Activated CD4-positive, alpha-beta T cell treated with anti-CD3 and anti-CD28 coated beads, Interleukin-2, Interleukin-6, amounts not matched to agents 100 ng/mL and 50 ng/mL, durations not matched to agents 16 hours and 8 hours (primary cell): ENCODE measurements at places on chromosomes 11 and 22.

DNA sequence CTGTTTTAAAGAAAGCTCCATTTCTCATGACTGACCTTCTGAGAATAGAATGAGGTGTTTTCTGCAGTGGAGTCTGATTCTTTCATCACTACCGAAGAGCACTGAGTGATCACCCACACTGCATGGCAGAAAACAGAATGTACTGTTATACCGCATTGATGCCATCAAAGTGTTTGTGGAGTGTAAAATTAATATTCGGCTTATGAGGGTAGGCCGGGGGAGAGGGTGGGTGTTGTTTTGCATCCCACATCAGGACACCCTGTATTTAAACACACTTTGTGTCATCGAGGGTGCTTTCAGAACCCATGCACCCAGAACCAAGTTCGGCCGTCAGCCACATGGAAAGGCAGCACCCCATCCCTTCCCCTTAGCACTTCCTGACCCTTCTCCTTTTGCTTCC, 41.3 kb upstream of the ETS1 start:
- DNase-seq: peak; percentile 44

GRCh38 chr22:18056161-18056666, 21.6 kb upstream of the PEX26 start:
- no peak for DNase-seq

DNA sequence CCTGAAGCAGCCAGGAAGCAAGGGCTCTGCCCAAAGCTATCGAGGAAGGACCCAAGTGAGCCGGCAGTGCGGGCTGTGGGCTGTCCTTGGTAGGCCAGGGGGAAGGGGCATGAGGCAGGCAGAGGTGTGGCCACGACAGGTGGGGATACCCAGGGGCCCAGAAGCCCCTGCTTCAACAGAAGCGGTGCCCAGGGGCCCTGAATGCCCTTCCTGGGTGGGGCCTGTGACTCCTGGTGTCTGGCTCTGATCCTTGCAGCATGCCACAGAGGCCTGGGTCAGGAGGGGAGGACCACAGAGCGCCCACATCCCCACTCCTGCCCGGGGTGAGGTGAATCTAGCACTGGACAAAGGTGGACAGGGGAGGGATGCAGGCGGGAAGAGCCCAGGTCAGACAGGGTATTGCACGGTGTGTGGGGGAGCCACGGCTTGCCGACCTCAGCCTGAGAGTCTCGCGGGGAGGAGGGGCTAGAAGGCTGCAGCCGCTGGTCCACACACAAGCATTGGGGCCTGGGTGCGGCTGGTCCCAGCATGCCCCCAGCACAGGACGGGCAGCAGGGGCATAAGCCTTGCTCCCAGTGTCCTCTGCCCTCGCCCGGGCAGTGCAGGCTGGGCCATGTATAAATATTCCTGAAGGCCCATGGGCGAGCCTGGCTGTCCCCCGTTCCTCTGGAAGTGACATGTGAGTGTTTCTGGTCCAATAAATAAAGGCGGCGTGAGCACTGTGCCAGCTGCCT, 19.0 kb downstream of the MAFF start:
- DNase-seq: no peak

DNA sequence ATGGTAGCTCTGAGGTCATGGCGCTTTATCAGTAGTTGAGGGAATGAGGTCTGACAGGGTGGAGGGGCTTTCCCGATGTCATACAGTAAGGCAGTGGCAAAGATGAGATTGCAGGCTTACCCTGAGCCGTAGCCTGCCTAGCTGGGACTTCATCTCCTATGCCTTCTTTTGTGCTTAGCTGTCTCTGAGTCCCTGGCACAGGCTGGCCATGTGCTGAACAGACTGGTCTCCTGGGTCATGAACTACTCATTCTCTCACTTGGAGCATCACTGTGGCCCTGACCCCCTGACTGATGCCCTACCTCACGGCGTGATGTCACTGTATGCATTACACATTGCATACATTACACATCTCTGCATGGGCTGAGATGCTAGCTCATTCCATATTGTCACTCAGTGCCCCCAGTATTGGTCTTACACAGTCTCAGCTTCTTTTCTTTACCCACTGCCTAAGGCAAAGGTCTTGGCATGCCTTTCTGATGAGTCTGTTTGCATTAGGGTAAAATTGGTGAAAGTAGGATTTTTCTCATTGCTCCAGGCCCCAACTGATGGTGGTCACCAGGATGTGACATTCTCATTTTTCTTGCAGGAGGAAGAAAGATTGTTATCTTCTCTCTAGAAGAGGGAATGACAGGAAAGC, 389.4 kb upstream of the CADM1 start:
- DNase-seq: no peak

- DNase-seq: no peak
Measured at GRCh38 chr11:118401880-118402590, 629 bp downstream of the ATP5MG start.

GRCh38 chr22:29128891-29129807, 56.3 kb downstream of the KREMEN1 start:
- DNase-seq: no peak

- no peak for DNase-seq
Measured at GRCh38 chr11:102272047-102272824, 45.0 kb upstream of the BIRC3 start.

DNA sequence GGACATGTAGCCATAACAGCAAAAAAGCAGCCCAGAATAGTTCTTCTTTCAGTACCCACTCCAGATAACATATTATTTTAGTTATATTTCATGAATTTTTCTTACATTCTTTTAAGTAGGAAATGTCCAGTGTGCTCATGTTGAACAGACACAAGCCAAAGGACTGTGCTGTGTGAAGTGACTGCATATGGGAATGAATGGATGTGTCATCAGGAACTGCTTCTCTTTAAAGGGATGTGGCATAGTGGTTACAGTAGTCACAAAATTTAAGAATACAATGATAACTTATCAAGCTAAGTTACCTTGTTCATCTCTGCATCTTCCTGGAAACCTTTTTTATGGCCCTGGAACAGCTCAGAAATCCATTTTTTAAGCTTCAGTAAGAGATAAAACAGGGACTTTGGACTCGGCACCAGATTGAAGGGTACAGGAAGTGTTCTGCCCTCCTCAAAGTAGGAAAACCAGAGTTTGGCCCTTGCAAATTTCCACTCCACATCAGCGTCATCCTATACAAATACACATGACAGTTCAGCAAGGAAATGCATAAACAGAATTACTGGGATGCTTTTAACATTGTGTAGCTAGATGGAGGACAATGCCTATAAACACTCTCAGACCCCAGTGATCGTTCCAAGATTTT, 112.8 kb downstream of the TRPC6 start:
- no peak for DNase-seq

DNA sequence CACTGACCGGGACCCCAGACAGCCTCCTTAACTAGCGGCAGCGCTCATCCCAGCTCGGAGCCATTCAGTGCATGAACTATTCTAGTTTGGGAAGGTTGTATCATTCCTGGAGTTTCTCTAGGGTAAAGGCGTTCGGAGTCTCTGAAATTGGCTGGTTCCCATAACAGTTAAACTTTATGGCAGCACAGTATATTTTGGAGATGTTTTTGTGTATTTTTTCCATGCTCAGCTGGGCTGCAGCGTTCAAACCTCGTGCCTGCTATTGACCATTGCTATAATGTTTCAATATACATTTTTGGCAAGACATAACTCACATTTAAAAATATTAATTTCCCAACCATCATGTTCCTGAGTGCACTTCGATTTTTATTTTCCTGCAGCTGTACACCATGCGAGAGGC, 169.7 kb downstream of the ST3GAL4 start:
- no peak for DNase-seq

DNA sequence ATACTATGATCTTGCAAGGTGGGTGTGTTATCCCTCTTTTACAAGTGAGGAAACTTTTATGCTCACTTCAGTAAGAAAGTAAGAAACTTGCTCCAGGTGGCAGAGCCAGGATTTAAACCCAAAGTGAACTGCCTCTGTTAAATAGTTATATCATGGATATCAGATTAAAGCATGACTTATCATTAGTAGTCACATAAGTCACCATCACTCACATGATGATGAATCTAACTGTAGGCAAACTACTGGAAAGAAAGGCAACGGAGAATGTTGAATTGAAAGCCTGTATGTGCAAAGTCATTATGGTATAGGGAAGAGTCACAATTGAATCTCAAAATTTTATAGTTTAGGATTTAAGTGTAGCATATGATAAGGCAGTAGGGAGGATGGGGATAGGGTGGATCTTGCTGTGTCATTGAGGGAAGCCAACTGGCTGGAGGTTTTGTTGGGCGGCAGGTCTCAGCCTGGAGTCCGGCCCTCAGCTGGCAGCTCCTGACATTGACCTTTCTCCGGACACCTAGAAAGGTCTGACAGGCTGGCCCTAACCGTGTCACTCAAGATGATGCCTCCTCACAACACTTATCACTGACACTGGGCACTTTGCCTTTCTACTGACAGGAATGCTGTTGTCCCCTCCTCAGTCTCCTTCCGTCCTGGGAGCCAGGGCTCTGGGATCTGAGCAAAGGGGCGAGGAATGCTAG, 98.3 kb downstream of the EMSY start:
- no peak for DNase-seq
